ENCODE measurements at places on chromosomes 2 and 18.

- DNase-seq = no peak
These were observed 40.3 kb upstream of the FAM171B start for GRCh38 chr2:186653511-186653910.

DNA sequence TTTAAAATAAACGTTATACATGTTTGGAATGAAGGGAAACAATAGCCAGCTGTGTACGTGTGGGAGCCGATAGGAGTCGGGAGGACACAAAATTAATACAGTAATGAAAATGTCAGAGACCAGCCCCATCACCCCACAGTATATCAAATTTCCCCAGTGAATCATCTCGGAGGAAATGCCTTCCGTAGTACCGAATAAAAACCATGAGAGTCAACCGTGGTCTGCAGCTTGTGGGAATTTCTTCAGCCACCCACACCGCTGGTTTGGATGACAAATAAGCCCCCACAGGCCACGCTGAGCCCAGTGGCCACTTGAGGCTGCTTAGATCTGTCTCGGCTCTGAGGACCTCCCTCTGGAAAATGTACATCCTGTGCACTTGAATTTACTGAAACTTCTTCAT, 133.7 kb downstream of the COL6A3 start:
- no peak for DNase-seq

DNA sequence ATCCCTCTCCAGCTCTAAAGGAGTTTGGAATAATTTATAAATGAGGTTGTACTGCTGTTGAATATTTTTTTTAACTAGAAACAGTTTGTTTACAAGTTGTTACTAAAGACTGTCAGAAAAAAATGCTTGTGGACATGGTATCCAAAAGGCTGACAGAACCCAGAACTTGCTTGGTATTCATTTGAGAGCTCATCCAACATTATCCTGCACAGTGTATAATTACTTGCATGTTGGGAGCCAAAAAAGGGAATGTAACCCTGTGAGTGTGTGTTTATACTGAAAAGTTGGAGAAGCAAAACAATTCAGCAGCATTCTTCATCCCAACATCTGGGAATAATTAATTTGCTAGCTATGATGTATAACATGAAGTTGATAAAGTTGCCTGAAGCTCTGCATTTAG, 42.1 kb upstream of the EHBP1 start:
- no peak for DNase-seq

DNA sequence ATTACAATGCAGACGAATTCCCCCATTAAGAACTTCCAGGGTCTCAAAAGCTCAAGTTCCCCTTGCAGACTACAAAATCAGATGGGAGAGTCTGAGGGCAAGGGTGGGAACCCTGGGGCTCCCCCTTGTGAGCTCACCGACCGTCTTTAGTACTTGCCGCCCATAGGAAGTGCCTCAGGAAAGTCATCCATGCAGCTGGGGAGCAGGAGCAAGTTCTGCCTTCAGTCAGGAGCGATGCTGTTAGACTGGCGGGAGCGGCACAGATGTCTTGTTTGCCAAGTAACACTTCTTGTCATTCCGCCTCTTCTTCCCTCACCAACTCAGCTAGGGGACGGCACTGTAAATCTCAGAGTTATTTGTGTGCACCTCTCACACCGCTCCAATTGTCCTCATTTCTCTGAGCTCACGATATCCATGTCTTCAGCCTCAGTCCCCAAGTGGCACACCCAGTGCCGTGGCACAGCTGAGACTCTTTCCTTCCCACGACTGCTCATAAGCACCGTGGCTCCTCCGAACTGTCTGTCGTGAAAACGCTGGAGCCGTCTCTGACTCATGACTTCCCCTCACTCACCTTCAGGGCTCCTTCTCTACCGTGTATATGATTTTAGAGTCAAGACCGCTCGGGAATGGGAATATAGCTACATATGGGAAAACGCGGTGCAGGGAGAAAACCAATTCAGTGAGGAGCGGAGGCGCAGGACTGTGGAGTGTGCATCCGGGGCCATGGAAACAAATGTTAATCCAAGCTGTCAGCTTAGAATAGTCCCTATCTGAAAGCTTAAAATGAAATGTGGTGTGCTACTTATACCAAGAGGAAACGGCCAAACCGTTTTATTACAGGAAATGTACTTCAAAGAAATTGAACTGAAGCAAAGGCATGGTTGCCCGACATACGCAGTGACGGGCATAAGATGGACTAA, 34.0 kb downstream of the UXS1 start:
- DNase-seq = no peak

DNA sequence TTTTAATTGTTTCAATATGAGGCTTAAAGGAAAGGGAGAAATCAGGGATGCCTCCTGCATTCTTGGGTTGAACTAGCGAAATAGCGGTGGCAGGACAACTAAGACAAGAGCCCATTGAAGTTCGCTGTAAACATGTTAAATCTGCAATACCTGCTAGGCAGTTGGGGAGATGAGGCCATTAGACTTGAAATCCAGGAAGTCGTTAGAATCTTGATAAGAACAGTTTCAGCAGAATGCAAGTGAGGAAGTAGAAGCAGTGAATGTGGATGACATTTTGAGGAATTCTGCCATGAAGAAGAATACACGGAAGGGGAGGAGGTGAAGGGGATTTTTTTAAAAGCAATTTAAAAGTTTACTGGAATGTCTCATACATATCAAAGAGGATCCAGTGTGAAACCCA, 109.7 kb downstream of the LPIN1 start:
- DNase-seq = no peak

DNA sequence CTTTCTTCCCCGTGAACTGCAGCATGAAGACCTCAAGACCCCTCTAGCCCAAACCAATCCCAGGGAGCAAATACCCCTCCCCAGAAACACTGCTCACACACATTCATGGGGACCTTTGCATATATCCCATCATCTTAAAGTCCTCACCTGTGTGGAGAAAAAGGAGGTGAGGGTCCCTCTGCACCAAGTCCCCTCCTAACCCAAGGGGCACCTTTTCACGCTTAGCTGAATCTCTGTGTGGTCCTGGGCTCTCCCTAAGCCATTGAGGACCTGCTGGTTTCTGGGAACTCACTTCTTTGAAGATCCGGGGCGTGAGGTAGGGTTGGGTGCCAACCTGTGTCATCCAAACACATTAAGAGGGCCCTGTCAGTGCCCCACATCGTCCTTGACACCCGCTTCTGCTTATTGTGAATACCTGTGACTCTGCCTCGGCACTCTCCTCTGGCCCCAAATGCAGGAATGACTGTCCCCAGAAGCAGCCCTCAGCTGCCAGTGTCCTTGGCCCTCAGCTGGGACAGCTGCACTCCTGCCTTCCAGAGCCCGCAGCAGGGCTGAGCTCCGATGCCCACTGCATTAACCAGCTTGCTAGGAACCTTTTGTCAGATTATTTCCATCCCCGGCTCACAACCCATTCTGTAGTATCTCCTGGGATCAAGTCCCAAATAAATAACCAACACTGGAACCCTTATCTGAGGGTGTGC, 41.3 kb upstream of the ITM2C start:
- no peak for DNase-seq

All from HEK293T (cell line).